ENCODE measurements at places on chromosomes 7 and 10. TPM values are rescaled to one million over a fixed set of nuclear protein-coding genes. Genes with fewer than 3 reads are reported as not detected.

Gene CFAP69
- 18.5 TPM for total RNA-seq

Gene VSIR
- total RNA-seq, result 59.3 TPM

Gene IFIT1B
- not detected for total RNA-seq

Gene PTPRN2
- total RNA-seq, result not detected

Gene TMEM130
- 3.8 TPM for total RNA-seq

Gene AZGP1
- total RNA-seq, result not detected

Gene NUPR2
- total RNA-seq, result not detected

Gene CALML3
- total RNA-seq, result not detected

Gene KRIT1
- total RNA-seq, result 52.6 TPM

Gene GNAT3
- not detected for total RNA-seq

Gene MYL7
- not detected for total RNA-seq

Gene CDH23
- total RNA-seq, result 13.3 TPM

Gene FAM221A
- total RNA-seq, result 2.4 TPM

DNA sequence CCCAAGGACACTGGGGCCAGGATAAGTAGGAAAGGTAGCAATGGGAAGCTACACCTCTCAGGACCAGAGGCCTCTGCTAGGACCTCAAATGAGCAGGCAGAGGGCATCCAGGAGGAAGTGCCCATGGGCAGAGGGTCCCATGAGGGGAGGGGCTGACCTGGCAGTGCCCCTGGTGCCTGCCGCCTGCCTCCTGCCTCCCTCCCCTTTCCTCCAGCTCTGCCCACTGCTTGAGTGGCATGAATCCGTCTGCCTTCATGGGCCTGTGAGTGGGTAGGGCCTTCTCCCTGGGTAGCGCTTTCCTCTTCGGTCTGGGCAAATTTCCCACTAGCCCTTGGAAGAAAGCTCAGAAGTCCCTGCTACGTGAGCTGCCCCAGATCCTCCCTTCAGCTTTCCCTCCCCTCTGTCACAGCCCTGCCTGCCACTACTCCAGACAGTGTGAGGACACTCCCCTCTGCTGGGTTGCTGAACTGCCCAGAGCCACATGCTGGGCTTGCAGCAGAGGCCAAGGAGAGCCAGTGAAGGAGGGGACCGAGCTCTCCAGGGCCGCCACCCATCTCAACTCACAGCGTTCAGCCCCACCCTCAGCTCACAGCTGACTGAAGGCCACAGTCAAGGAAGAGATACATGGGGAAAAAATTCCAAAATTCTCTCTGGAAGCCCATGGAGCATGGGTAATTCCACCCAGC is 141.4 kb downstream of the ARHGAP22 start:
- H3K27me3 ChIP-seq, result no peaks in the 10 kb centered on the region
- H3K4me3 ChIP-seq, result no peak overlapping the region
- no peaks in the 10 kb centered on the region for H3K4me1 ChIP-seq
- H3K27ac ChIP-seq, result no peak overlapping the region
- no peaks in the 10 kb centered on the region for H3K36me3 ChIP-seq

DNA sequence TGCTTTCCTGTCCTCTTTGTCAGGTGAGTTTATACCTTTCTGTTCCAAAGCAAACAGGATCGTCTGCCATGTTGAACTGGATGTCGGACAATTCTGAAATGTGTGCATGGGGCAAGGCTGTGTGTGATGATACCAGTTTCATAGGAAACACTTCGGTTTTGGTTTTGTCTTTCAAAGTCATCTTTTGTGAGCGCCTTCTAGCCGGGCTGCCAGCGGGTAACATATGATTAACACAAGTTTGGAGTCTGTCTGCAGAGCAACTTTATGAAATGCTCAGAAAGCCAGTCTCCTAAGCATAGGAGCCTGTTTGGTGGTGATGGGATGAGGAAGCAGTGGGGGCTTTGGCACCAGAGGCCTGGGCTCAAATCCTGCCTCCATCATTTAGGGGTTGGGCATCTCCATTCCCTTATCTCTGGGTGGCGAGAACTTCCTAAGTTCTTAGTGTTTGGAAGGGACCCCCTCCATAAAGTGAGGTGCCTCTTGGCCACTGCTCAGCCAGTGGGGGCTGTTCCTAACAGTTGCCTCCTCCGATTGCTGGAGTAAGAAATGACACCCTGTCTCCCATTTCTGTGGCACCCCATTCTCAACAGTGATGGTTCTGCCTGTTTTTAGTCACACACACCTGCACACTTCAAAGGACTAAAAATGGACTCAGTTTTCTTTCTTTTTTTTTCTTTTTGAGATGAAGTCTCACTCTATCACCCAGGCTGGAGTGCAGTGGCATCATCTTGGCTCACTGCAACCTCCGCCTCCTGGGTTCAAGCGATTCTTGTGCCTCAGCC is 36.8 kb downstream of the CUX1 start:
- H3K27me3 ChIP-seq, result no peaks in the 10 kb centered on the region
- no peak for DNase-seq
- H3K4me1 ChIP-seq, result peaks cover 18% of the 10 kb centered on the region
- no peak overlapping the region for H3K4me3 ChIP-seq
- H3K36me3 ChIP-seq, result no peaks in the 10 kb centered on the region

GRCh38 chr7:105792488-105793370 is 83.7 kb downstream of the ATXN7L1 start:
- no peak overlapping the region for H3K4me3 ChIP-seq
- peaks cover 54% of the 10 kb centered on the region for H3K4me1 ChIP-seq
- H3K27ac ChIP-seq, result no peak overlapping the region
- no peaks in the 10 kb centered on the region for H3K27me3 ChIP-seq
- H3K36me3 ChIP-seq, result no peaks in the 10 kb centered on the region
- DNase-seq, result no peak

DNA sequence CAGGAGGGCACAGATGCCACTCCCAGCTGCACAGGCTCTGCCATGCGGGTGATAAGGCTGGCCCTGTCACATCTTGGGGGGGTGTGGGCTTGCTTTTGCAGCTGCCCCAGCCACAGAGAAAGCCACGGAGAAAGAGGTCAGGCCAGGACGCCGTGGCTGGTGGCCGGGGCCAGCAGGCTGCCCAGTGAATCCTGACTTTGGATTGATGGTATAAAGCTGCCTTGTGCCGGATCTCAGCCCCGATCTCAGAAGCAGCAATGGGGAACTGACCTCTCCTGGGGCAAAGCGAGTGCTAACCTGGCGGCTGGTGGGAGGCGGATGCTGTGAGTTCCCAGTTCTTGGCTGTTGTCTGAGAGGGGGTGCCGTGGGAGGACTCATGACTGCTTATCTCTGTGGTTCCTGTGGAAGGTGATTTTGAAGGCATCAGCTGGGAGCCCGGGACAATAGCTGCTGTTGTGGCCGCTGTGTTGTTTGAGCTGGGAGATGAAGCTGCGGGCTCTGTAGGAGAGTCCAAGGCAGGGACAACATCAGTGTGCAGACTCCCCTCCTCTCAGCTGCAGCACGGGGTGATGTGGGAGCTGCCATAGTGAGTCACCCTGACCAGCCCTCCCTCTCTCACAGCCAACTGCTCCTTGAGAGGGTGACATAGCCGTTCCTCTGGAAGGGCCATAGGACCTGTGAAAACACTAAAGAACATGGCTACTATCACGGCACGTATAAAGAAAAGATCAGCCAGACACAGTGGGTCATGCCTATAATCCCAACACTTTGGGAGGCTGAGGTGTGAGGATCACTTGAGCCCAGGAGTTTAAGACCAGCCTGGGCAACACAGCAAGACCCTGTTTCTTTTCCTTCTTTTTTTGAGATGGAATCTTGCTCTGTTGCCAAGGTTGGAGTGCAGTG is 17.0 kb downstream of the IL15RA start:
- H3K4me1 ChIP-seq, result peaks cover 20% of the 10 kb centered on the region
- no peak for DNase-seq
- H3K36me3 ChIP-seq, result no peaks in the 10 kb centered on the region
- no peak overlapping the region for H3K4me3 ChIP-seq
- H3K27ac ChIP-seq, result no peak overlapping the region

- no peaks in the 10 kb centered on the region for H3K4me1 ChIP-seq
- no peak overlapping the region for H3K4me3 ChIP-seq
- peaks cover 25% of the 10 kb centered on the region for H3K36me3 ChIP-seq
- DNase-seq, result no peak
- no peaks in the 10 kb centered on the region for H3K27me3 ChIP-seq
Observed at GRCh38 chr7:30585675-30586074, 9.0 kb upstream of the GARS1 start.

GRCh38 chr7:46428295-46428694 is 507.2 kb upstream of the IGFBP3 start:
- no peaks in the 10 kb centered on the region for H3K27me3 ChIP-seq
- no peak overlapping the region for H3K27ac ChIP-seq
- DNase-seq, result no peak
- peaks cover 15% of the 10 kb centered on the region for H3K4me1 ChIP-seq
- no peaks in the 10 kb centered on the region for H3K36me3 ChIP-seq

DNA sequence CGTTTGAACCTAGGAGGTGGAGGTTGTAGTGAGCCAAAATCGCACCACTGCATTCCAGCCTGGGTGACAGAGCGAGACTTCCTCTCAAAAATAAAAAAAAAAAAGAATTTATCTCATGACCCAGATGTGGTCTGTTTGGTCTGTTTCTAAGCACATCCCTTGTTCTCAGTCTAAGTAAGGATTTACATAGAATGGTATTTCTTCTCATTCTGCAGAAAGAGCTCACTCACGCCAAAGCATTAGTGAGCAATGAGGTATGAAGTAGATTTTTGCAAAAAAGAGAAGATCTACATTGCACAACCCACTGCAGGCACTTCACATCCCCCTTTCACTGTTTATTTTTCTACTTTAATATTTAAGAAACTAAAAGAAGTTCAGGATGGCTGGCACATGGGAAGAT is 76.5 kb upstream of the FGL2 start:
- H3K4me1 ChIP-seq, result no peaks in the 10 kb centered on the region
- no peak for DNase-seq
- no peaks in the 10 kb centered on the region for H3K27me3 ChIP-seq

DNA sequence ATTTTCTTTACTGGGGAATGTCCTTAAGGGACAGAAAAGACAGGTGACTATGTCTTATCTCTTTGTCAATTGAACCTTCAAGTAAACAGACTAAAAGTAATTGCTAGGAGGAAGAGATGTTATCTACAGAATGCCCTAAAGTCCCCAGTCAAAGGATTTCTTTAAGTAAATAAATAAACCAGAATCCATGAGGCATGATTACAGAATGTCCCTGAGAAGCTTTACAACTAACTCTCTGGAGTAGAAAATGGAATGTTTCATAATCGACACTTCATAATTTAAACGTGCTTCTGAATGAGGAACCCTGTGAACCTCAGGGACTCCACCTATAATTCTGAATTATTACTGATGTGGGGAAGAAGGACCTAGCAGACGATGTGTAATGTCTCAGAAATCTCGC is 187.9 kb upstream of the IMMP2L start:
- H3K36me3 ChIP-seq, result no peaks in the 10 kb centered on the region
- no peak for DNase-seq
- no peaks in the 10 kb centered on the region for H3K27me3 ChIP-seq

GRCh38 chr10:12492016-12492415 is 142.7 kb downstream of the CAMK1D start:
- no peak for DNase-seq
- H3K27ac ChIP-seq, result no peak overlapping the region
- H3K27me3 ChIP-seq, result no peaks in the 10 kb centered on the region
- H3K4me1 ChIP-seq, result no peaks in the 10 kb centered on the region
- no peaks in the 10 kb centered on the region for H3K36me3 ChIP-seq
- no peak overlapping the region for H3K4me3 ChIP-seq

- peak overlapping the region; percentile 43 for H3K27ac ChIP-seq
- H3K36me3 ChIP-seq, result no peaks in the 10 kb centered on the region
- peaks cover 13% of the 10 kb centered on the region for H3K4me1 ChIP-seq
- DNase-seq, result peak; percentile 41
Observed at GRCh38 chr10:86827639-86828038, 71.2 kb downstream of the BMPR1A start.

- DNase-seq, result peak; percentile 12
- no peaks in the 10 kb centered on the region for H3K27me3 ChIP-seq
- H3K4me1 ChIP-seq, result no peaks in the 10 kb centered on the region
- no peak overlapping the region for H3K27ac ChIP-seq
- H3K4me3 ChIP-seq, result no peak overlapping the region
- H3K36me3 ChIP-seq, result no peaks in the 10 kb centered on the region
Observed at GRCh38 chr7:89623018-89623672, 531.1 kb upstream of the STEAP1 start.

- H3K4me3 ChIP-seq, result no peak overlapping the region
- H3K36me3 ChIP-seq, result peaks cover 3% of the 10 kb centered on the region
- no peaks in the 10 kb centered on the region for H3K4me1 ChIP-seq
- peak; percentile 11 for DNase-seq
- no peaks in the 10 kb centered on the region for H3K27me3 ChIP-seq
- no peak overlapping the region for H3K27ac ChIP-seq
Observed at GRCh38 chr7:108492742-108493141, 33.2 kb downstream of the PNPLA8 start.

GRCh38 chr10:93061594-93062513 is 1.3 kb downstream of the CYP26C1 start:
- DNase-seq, result no peak
- no peak overlapping the region for H3K4me3 ChIP-seq
- no peaks in the 10 kb centered on the region for H3K4me1 ChIP-seq
- H3K36me3 ChIP-seq, result no peaks in the 10 kb centered on the region

- H3K4me3 ChIP-seq, result no peak overlapping the region
- no peak for DNase-seq
- H3K27ac ChIP-seq, result no peak overlapping the region
- no peaks in the 10 kb centered on the region for H3K36me3 ChIP-seq
- peaks cover 9% of the 10 kb centered on the region for H3K4me1 ChIP-seq
Observed at GRCh38 chr10:118308664-118309063, 33.5 kb downstream of the FAM204A start.

- DNase-seq, result no peak
- H3K4me3 ChIP-seq, result no peak overlapping the region
- H3K36me3 ChIP-seq, result no peaks in the 10 kb centered on the region
- peaks cover 11% of the 10 kb centered on the region for H3K27me3 ChIP-seq
- peaks cover 26% of the 10 kb centered on the region for H3K4me1 ChIP-seq
Observed at GRCh38 chr10:70674560-70675495, 2.5 kb downstream of the ADAMTS14 start.

DNA sequence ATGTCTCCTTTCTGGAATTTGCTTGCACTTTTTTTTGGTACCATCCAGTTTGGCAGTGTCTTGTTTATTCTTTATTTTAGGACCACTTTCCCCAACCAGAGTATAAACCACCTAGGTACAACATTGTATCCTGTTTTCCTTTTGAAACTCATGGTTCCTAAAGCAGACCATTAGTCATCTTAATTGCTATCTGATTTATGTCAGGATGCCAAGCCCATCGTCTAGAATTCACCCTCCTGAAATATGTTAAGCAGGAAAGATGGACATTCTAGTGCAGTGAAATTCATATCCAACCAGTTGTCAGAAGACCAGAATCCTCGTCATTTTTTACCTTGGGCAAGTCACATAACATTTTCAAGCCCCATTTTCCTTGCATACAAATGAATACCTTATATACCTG is 223.6 kb upstream of the KMT2E start:
- H3K36me3 ChIP-seq, result no peaks in the 10 kb centered on the region
- peaks cover 15% of the 10 kb centered on the region for H3K27me3 ChIP-seq
- H3K4me3 ChIP-seq, result no peak overlapping the region

- H3K36me3 ChIP-seq, result no peaks in the 10 kb centered on the region
- H3K27me3 ChIP-seq, result no peaks in the 10 kb centered on the region
- no peak overlapping the region for H3K27ac ChIP-seq
- no peak for DNase-seq
Observed at GRCh38 chr7:46547044-46547443, 626.0 kb upstream of the IGFBP3 start.

All from PC-9 (cell line).